ENCODE measurements at places on chromosomes 6 and 20.

- DNase-seq, result no peak
These were observed 1.1 kb upstream of the MYLK4 start for GRCh38 chr6:2751871-2752270.

- no peak for DNase-seq
These were observed 9.0 kb upstream of the PLCB4 start for GRCh38 chr20:9059931-9060330.

- no peak for DNase-seq
These were observed 175.0 kb upstream of the SULF2 start for GRCh38 chr20:47960277-47960676.

- DNase-seq, result no peak
These were observed 1159.1 kb upstream of the CITED2 start for GRCh38 chr6:140533526-140533925.

Data from GM12891 (cell line).